ENCODE measurements at places on chromosomes 11 and 22. TPM values are rescaled to one million over a fixed set of nuclear protein-coding genes. Genes with fewer than 3 reads are reported as not detected.

Gene P2RX6
- total RNA-seq, result 0.21 TPM

Gene KCTD17
- 19.6 TPM for total RNA-seq

Gene MMP11
- total RNA-seq, result 0.25 TPM

Gene PRSS23
- total RNA-seq, result 104 TPM

GRCh38 chr11:25247336-25247735 lies 750.5 kb downstream of the LUZP2 start:
- peak; percentile 21 for DNase-seq

GRCh38 chr22:29331213-29331612 lies 15.7 kb upstream of the RASL10A start:
- no peak for DNase-seq

Gene HIC2
- 3.2 TPM for total RNA-seq

- DNase-seq, result no peak
These were observed 15.9 kb upstream of the CDC42EP2 start for GRCh38 chr11:65298655-65299179.

Gene FGF19
- total RNA-seq, result 0.17 TPM

GRCh38 chr11:8693555-8693954 lies 11.0 kb downstream of the RPL27A start:
- no peak for DNase-seq

Gene CELSR1
- 24.9 TPM for total RNA-seq

DNA sequence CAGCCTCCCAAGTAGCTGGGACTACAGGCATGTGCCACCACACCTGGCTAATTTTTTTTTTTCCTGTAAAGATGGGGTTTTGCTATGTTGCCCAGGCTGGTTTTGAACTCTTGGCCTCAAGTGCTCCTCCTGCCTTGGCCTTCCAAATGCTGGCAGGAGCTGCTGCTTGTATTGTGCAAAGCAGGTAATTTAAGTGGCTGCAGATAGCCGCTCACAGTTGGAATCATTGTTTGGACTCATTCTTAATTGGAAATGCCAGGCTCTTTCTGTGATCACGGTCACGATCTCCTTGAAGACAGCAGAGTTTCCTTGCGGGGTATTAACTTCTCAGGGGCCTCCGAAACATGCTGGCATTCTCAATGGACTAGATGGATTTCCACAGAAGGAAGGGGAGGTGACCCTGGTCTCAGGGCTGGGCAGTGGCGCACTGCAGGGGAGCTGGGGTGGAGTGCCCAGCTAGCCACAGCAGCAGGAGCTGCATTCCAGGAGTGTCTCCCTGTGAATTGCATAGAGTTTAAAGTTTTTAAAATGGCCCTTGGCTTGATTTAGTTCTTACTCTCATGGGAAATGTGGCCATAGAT lies 136.1 kb downstream of the MORC2 start:
- DNase-seq, result no peak

Gene KRTAP5-8
- not detected for total RNA-seq

DNA sequence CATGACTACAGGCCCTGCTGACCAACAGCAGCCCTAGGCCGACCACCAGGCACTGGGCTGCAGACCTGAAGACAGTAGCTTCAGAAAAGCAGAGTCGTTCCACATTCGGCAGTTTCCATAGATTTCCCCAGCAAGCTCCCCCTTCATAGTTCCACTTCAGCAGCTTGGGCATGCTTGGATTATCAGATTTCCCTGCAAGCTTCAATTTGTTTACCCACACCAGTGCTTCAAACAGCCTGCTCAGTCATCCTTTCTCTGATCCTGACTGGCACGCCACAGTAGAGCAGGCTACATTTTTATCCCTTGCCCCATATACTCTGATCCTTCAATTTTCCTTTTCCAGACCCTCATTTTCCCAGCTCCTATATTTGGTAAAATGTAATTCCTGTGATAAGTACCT lies 51.1 kb upstream of the CFAP300 start:
- DNase-seq, result no peak

Gene TMEM45B
- 0.28 TPM for total RNA-seq

- no peak for DNase-seq
These were observed 60.8 kb downstream of the SOX6 start for GRCh38 chr11:16295592-16295991.

- peak; percentile 37 for DNase-seq
These were observed 11.1 kb upstream of the PHLDA2 start for GRCh38 chr11:2940147-2940920.

Gene C11orf52
- 1.2 TPM for total RNA-seq

GRCh38 chr11:40877256-40877655 lies 582.2 kb downstream of the LRRC4C start:
- peak; percentile 78 for DNase-seq

Gene SPCS2
- 81.9 TPM for total RNA-seq
